Stimulated activated CD4-positive, alpha-beta T cell treated with anti-CD3 and anti-CD28 coated beads, Interleukin-12 subunit alpha, Interleukin-12 subunit beta, amount 100 ng/mL, for 48 hours (primary cell): ENCODE measurements at places on chromosomes 1 and 21.

DNA sequence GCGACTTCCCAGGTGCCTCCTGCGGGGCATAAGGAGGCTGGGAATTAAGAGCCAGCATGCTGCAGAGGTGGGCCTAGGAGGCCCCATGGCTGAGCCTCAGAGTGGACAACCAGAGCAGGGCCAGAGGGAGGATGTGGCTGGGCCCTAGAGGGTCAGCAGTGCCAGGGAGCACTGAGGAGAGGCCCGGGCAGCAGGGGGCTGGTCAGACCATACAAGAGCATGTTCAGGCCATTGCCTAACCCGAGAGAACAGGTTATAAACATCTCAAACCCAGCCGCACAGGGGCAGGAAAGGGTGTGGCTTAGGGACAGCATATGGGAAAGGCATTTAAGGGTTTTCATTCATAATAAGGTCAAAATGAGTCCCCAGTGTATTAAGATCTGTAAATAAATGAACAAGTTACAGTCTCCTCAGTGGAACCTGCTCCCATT, 51.1 kb downstream of the IER5 start:
- no peak for DNase-seq

DNA sequence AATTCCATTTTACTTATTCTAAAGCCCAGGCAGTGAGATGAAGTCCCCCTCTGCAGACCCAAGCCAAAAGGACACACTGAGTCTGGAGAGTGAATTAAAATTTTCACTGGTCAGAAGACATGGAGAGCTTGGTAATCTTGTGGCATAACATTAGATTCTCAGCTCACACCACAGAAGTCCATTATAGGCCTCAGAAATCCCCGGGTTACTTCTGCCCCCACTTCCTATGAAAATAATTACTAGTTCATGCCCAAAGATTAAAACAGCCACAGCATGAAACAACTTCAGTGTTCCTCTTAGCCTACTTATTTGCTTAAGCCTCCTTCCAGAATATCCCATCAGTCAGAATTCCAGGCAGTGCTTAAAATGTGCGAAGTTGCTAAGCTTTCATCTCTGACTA, 123.3 kb downstream of the ZC3H11B start:
- DNase-seq, result no peak

DNA sequence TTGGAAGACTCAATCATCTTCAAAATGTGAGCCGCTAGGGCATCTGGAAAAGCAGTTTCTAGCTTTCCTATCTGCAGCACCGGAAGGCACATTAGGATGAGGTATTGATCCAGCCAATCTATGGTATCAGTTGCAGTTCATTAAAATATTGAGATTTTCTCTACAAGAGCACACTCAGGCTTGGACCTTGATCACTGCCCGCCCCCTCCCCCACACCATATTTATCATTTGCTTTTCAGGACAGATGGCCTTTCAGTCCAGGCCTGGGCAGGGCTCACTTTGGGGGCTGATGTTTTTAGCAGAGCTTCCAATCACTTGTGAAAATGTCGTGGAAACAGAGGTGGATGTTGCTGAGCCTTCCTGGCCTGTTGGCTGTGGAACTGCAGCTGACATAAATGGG, 17.5 kb downstream of the LHX4 start:
- no peak for DNase-seq

DNA sequence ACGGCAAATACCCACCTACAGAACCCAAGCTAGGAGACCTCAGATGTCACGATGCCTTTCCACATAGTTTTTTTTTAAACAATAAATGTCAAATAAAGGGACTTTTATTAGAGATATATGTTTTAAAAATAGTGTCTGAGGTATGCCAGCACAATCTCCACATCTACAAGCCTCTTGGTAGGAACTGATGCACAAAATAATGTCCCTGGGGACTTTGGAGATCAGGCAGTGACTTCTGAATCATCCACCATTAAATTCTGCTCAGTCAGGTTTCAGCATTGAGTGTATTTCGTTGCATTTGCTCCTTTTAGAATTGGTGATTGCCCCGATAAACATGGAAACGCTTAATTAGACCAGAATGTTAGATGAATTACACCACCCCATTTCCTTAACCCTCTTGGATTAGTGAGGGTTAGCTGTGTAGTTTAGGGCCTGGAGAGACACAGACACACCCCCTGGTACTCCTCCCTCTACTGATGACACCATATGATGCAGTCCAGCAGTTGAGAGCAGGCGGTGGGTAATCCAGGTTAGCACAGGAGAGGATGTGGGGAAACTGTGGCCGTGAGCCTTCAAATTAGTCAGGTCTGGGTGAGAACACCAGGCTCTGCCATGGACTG, 33.6 kb downstream of the LGR6 start:
- DNase-seq, result no peak

DNA sequence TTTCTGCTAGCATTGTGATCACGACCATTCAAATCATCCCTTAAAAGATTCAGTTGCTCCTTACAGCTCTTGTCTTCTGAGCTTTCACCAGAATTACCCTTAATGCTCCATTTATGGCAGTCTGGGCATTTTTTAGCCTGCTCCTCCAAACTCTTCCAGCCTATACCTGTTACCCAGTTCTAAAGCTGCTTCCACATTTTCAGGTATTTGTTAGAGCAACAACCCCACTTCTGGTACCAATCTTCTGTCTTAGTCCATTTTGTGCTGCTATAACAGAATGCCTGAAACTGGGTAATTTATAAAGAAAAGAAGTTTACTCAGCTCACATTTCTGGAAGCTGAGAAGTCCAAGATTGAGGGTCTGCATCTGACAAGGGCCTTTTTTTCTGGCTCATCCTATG, 17.2 kb downstream of the MYBPH start:
- no peak for DNase-seq

- DNase-seq, result no peak
These were observed 92.3 kb downstream of the BEND5 start for GRCh38 chr1:48684381-48684780.

DNA sequence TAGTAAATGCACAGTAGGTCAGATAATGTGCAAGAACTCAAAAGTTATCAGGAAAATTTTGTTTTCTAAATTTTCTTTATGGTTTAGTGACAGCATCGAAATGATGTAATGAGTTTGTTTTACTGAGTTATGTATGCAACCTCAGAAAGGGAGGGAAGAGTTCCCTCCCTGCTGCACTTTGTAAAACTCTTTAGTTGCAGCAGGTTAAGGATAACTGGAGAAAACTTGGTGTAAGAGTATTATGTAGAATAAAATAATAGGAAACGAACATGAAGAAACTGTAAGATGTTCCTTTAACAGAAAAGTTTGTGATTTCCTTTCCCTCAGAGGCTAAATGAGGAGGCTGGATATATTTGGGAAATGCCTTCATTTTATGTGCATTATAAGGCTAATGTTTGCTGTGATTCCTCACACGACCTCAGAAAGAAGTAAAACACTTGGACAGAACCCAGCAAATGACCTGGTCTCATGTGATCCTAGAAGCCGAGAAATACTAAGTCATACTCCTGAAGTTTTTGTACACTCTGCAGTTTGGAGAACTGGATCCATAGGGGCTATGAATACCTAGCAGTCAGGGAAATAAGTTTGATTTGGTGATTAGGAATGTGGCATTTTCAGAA, 35.4 kb downstream of the ADGRL2 start:
- DNase-seq, result no peak

DNA sequence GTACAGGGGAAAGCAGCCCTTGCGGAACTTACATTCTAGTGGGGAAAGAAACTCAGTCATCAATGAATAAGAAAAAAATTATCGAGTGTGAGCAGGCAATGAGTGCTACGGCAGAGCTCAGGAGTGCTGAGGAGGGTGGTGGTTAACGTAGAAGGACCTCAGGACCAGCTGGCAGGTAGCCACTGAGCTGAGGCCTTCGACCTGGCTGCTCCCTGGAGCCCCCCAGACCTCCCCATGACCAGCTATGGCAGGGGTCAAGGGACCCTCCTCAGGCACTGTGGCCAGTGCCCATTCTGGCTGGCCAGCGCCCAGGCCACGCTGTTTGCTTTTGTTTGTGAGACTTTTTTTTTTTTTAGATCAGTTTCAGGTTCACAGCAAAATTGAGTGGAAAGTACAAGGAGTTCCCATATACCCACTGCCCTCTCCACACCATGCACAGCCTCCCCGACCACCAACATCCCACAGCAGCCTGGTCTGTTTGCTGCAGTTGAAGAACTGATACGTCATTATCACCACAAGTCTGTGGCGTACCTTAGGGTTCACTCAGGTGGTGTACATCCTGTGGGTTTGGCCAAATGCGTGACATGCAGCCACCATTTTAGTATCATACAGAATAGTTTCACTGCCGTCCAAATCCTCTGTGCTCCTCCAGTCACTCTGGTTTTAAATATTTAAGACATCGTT, 11.8 kb upstream of the TTC22 start:
- DNase-seq, result no peak

DNA sequence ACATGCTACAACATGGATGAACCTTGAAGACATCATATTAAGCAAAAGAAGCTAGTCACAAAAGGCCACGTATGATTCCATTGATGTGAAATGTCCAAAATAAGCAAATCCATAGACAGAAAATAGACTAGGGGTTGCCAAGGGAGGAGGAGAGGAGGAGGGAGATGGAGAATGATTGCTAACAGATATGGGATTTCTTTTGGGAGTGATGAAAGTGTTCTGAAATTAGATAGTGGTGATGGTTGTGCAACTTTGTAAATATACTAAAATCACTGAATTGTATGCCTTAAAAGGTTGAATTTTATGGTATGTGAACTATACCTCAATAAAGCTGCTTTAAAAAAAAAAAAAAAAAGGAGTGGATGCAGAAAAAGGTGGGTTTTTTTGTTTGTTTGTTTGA, 7.6 kb downstream of the CLSTN1 start:
- no peak for DNase-seq

DNA sequence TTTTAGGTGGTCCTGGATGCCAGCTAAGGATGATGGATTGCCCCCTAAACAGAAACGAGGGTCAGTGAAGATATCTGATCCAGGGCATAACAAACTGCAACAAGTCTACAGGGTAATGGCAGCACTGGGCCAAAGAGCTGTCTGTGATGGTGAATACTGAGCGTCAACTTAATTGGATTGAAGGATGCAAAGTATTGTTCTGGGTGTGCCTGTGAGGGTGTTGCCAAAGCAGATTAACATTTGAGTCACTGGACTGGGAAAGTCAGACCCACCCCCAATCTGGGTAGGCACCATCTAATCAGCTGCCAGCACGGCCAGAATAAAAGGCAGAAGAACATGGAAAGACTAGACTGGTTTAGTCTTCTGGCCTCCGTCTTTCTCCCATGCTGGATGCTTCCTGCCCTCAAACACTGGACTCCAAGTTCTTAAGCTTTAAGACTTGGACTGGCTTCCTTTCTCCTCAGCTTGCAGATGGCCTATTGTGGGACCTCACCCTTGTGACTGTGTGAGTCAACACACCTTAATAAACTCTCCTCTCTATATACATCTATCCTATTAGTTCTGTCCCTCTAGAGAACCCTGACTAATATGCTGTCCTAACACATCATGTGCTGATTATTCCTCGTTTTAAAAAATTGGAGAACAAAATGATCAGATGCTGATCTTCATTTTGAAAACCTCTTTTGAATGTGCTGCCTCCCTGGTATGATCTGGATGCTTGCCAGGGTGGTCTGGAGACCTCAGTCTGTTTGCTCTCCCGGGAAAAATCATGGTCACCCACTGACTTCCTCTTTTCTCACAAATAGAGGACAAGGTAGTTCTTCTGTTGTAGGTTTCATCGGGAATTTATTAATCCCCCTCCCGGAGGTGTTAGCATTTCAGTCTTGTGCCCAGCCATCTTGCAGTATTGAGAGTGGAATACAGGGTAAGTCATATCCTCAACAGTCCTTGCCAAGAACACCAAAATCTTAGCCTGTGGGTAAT, 234.7 kb downstream of the SETD4 start:
- no peak for DNase-seq

DNA sequence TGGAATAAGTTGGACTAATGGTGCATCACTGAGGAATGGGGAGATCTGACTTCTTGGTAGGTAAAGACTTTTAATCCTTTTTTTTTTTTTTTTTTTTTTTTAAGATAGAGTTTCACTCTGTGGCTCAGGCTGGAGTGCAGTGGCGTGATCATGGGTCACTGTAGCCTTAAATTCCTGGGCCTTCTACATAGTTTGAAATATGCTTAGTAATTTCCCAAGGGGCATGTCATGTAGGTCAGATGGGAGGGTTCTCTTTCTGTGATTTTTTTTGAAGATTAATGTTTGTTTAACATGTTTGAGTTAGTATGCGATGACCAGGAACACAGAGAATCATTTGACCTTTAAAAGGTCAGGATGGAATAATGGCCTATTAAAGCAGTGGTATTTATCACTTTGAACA, 129.1 kb downstream of the S1PR1 start:
- no peak for DNase-seq

GRCh38 chr1:8814865-8815264, 2.6 kb downstream of the RERE start:
- no peak for DNase-seq

- no peak for DNase-seq
These were observed 10.5 kb downstream of the NCMAP start for GRCh38 chr1:24566236-24566867.

DNA sequence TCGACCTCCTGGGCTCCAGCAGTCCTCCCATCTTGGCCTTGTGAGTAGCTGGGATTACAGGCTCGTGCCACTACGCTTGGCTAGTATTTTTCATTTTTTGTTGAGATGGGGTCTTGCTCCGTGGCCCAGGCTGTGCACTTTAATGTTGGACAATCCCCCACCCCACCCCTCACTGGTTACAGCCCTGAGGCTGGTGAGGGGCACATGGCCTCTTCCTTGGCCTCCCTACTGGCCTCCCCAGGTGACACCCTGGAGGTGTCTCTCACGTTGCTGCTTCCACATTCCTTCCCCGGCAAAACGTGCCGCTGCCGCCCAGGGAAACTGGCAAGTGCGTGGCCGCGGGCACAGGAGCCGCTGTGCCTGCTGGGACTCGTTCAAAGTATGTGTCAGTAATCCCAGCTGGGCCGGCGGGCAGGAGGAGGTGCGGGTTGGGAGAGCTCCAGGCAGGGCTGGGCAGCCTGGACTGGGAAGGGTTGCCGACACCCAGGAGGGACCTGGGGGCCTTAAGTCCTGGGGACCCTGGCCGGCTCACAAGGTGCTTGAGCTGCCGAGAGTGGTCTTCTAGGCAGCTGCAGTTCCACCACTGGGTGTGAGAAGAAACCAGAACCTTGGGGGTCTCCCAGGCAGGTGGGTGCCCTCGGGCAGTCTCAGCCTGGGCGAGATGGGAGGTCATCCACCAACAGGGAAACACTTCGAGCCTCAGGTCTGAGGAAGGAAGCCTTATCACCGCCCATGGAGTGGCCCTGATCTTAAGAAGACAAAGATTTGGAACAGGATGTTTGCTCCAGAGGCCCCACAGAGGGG, 6.5 kb downstream of the WNT3A start:
- no peak for DNase-seq

DNA sequence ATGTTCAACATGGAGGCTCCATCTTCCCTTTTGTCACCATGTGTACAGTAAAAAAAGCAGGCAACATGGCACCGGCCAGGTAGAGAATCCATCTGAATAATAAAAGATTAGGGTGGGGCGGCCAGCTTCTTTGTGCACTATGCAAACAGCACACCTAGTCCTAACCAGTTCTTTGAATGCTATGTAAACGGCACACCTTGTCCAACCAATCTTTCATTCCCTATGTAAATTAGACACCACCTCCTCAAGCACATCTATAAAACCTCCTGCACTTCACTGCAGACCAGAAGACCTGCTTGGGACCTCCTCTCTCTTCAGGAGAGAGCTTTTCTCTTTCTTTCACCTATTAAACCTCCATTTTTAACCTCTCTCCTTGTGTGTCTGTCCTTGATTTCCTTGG, 28.2 kb downstream of the TFB2M start:
- no peak for DNase-seq
